ENCODE measurements at places on chromosomes 3 and 15.

DNA sequence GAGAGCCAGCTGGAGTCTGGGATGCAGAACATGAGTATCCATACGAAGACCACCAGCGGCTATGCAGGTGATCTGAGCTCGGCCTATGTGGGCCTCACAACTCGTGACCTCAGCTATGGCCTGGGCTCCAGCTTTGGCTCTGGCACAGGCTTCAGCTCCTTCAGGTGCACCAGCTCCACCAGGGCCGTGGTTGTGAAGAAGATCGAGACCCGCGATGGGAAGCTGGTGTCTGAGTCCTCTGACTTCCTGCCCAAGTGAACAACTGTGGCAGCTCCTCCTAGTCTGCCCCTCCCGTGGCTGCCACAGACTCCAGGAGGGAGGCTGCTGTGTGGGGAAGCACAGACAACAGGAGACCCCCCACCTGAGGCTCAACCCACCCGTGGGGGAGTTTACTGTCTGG lies 3.6 kb upstream of the KPNA4 start:
- DNase-seq = no peak

DNA sequence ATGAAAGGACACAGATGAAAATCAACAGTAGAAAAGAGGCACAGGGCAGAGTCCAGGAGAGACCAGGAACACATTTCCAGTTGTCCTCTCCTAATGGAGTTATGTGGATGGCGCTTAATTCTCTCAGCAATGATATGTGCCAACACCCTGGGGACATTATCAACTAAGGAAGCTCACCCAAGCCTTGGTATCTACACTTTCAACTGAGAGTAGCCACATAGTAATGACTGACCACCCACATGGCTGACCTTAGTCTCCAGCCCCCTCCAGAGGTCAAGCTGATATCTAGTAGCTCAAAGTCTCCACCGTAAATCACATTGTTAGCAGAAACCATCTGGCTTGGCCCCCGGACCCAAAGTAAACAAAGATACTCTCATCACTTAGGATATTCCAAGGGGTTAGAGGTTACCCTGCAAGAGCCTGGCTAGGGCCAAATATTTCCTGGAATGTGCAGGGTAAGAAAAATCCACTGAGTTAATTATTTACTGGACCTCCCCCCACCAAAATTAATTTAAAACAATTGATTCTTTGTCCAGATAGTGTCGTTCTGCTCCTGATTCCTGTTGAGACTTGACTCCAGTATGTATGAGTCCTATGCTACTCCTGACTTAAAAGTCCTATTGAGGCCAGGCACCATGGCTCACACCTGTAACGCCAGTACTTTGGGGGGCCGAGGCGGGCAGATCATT lies 24.8 kb downstream of the GABRR3 start:
- DNase-seq = no peak

DNA sequence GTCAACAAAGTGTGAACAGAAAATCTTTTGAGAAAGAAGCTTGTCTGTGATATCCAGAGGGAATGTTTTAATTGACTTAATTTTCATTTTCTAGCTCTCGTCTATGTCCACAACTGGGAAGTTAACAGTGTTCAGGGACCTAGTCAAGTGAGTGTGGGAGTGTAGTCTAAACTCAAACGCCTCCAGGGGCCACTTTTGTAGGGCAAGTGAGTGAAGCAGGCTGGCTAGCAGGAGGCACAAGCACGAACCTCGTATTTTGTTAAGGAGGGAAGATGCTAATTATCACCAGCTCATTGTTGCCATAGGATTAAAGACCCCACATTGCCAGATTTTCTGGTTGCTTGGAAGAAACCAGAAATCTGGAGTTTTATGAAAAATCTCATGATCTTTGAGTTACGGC lies 135.8 kb downstream of the CPNE4 start:
- DNase-seq = no peak

- no peak for DNase-seq
Measured at GRCh38 chr15:91231703-91232102, 131.6 kb downstream of the SV2B start.

DNA sequence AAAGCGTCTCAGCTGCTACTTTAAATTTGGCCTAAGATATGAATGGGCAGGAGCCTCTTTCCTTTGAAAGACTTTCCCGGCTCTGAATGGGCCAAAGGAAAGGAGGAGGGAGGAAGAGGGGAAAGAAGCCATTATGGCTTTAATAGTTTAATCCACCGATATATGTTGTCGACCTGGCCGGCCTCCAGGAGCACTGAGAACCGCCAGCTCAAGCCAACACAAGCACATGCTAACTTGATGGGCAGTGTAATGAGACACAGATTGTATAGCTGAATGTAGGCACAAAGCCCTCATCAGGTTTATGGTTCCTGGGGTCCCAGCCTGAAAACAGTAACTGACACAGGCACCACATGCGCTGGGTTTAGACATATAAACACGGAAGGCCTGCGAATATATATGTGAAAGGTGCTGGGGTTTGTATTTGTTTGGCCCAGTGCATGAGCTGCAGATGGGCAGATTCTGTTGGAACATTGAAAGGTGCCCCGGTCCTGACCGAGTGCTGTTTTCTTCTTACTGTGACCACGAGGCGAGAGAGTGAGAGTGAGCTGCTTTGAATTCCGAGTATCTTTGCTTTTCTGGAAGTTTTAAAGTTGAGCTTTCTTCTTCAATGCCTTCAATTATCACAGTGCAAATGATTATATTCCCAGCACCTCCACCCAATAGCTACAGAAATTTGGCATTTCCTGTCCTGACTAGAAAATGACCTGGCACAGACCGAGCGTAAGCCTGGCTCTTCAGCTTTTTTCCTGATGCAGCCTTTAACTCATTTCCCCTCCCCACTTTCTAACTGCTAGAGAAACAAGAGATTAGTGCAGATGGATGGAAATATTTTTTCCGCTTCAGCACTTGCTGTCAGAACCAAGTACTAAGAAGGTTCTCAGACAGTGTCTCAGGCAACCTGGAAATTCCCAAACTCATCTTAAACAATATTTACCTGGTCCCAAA lies 267.3 kb downstream of the RORA start:
- DNase-seq = peak; percentile 58

DNA sequence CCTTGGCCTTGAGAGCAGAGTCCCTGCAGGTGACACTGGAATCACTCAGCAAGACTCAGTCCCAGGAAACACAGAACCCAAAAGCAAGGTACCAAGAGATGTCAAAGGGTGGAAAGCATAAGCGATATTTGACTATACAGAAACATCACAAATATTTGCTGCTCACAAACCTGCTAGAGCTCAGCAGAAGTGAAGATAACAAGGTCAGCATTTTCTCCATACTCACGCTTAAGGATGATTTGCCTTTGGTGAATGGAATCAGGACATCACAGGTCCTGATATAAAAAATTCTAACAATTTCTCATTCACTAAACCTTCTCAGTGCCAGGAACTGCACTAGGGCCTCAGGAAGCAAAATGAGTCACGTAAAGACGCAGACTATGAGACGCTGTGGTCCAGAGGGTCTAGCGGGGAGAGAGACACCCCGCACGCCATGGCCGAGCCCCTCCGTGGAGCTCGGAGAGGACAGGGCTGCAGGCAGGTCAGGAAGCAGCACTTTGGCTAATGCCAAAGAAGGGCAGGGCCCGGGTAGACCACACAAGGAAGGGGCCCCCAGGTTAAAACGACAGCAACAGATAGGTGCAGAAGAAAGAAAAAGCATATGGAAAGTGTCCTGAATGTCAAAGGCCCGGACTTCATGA lies 10.7 kb downstream of the PCSK6 start:
- no peak for DNase-seq

GRCh38 chr3:114144909-114145688 lies 33.8 kb downstream of the DRD3 start:
- DNase-seq = no peak

GRCh38 chr3:16063603-16064002 lies 110.9 kb upstream of the GALNT15 start:
- peak; percentile 16 for DNase-seq

- DNase-seq = no peak
Measured at GRCh38 chr3:101852983-101853840, 3.9 kb downstream of the NFKBIZ start.

GRCh38 chr15:25946241-25946805 lies 83.2 kb upstream of the ATP10A start:
- DNase-seq = no peak

- DNase-seq = no peak
Measured at GRCh38 chr3:111333642-111334041, 208.4 kb upstream of the CD96 start.

GRCh38 chr15:25184356-25185155 lies 229.8 kb downstream of the SNRPN start:
- DNase-seq = no peak
